Esophagus muscularis mucosa (tissue), 4 donors: ENCODE measurements at places on chromosomes 13 and 19. TPM values are rescaled to one million over a fixed set of nuclear protein-coding genes. Genes with fewer than 3 reads are reported as not detected.

Gene TPGS1
- total RNA-seq: 61.7 TPM

Gene FCGBP
- total RNA-seq: 5.1 TPM

Gene OR4F17
- total RNA-seq: not detected

Gene IFT88
- 10.8 TPM for total RNA-seq

Gene OR7E24
- not detected for total RNA-seq

Gene TMEM38A
- 6.3 TPM for total RNA-seq

Gene C1QTNF9B
- 0.86 TPM for total RNA-seq

Gene PEAK3
- 1.0 TPM for total RNA-seq

Gene FFAR1
- total RNA-seq: not detected

Gene LRRC63
- total RNA-seq: 0.19 TPM

Gene RFPL4AL1
- total RNA-seq: not detected

Gene PRR19
- total RNA-seq: not detected

Gene SIGLEC8
- total RNA-seq: 1.7 TPM

Gene PTH2
- total RNA-seq: not detected

Gene MISP
- not detected for total RNA-seq

Gene WDR83
- total RNA-seq: 10.0 TPM

Gene CGB8
- total RNA-seq: not detected

Gene COL4A2
- total RNA-seq: 572 TPM
